ENCODE measurements at places on chromosomes 5 and 9. TPM values are rescaled to one million over a fixed set of nuclear protein-coding genes. Genes with fewer than 3 reads are reported as not detected.

GTF3C4 gene
- 11.5 TPM for total RNA-seq

- peak; percentile 68 for DNase-seq
Observed at GRCh38 chr5:113140837-113141671, 164.5 kb downstream of the DCP2 start.

GLIPR2 gene
- 9.3 TPM for total RNA-seq

GRCh38 chr9:75891771-75892215, 1.3 kb downstream of the PCSK5 start:
- DNase-seq = no peak

PSAT1 gene
- total RNA-seq = 46.7 TPM

MELK gene
- total RNA-seq = 121 TPM

DNA sequence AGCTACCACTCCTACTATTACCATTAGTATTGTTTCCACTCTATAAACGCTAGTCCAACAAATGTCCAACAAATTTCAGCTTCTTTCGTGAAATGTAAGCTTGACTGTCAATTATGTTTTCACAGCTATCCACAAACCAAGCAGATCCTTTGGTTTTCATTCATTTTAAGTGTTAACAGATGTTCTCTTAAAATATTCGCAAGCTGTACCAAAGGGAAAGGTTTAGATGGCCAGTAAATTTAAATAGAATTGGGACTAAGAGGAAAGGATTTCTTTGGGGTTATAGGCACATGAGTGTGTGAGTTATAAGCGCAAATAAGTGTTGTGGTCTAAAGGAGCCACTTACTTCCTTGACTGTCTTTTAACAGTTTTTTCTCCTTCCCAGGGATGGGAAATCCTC, 136.8 kb upstream of the ADRA1B start:
- peak; percentile 43 for DNase-seq

- no peak for DNase-seq
Observed at GRCh38 chr9:88880199-88880598, 111.1 kb upstream of the S1PR3 start.

- peak; percentile 81 for DNase-seq
Observed at GRCh38 chr5:95081500-95081960, 203.4 kb downstream of the MCTP1 start.

DNA sequence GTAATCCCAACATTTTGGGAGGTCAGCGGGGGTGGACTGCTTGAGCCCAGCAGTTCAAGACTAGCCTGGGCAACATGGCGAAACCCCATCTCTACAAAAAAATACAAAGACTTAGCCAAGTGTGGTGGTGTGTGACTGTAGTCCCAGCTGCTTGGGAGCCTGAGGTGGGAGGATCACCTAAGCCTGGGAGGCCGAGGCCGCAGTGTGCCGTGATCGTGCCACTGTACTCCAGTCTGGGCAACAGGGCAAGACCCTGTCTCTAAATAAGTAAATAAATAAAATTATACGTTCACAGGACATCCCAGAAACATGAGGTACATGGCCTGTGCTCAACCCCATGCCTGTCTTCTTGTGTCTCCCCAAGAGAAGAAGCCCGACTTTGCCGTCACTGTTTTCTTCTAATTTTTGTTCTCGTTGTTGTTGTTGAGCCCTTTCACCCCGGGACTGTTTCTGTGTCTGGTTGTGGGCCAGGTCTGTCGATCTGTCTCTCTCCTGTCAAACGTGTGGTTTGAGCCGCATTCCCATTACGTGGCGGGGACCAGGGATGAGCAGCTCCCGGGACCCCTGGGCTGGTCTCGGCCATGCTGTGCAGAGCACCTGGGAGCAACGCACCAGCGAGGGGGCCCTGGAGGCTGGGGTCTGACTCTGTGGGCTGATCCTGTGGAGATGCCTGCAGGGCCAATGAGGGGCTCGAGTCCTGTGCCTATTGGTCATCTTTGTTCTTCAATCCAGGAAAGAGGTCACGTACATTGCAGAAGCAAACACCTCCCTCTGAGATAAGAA, 32.2 kb downstream of the NACC2 start:
- no peak for DNase-seq

TMEM252 gene
- total RNA-seq = not detected

DNA sequence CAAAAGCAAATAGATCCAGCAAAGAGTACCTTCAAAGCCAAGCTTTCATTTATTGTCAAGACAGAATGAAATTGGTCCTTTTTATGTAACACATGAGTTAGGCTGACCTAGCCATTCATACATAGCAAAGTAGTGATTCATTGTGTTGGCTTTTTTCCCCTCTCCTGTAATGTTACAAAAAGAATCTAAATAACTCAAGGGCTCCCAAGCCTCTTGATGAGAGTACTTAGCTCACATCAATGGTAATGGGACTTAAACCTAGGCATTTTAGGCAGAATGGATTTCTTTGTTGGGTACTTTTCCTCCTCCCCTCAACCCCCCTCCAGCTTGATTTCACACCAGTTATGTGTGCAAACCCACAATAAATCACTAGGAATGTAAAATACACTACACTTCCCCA, 123.7 kb downstream of the EBF1 start:
- peak; percentile 82 for DNase-seq

DNA sequence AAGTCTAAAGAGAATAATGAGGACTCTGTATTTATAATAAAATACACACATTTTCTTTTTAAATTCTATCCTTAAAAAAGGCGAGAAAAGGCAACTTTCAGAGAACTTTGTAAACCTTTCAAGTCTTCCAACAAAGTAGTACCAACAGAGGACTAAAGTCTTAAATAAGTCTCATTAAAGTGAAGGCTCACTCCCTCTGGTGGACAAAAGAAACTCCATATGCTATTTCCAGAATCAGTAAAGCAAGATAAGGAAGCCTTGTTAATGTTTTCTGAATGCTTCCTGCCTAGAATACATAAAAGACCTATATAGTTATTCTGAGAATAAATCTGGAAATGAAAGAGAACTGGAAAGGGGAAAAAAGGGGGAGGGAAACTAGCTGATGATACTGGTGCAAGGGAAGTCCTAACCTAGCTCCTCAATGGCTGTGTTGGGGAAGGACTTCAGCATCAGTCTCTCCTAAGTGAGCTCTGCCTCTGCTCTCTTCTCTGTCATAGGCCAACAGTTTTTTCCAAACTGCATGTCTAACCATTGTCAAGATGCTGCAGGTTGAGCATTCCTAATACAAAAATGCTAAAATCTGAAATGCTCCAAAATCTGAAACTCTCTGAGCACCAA, 7.2 kb downstream of the HMGCS1 start:
- peak; percentile 61 for DNase-seq

DNA sequence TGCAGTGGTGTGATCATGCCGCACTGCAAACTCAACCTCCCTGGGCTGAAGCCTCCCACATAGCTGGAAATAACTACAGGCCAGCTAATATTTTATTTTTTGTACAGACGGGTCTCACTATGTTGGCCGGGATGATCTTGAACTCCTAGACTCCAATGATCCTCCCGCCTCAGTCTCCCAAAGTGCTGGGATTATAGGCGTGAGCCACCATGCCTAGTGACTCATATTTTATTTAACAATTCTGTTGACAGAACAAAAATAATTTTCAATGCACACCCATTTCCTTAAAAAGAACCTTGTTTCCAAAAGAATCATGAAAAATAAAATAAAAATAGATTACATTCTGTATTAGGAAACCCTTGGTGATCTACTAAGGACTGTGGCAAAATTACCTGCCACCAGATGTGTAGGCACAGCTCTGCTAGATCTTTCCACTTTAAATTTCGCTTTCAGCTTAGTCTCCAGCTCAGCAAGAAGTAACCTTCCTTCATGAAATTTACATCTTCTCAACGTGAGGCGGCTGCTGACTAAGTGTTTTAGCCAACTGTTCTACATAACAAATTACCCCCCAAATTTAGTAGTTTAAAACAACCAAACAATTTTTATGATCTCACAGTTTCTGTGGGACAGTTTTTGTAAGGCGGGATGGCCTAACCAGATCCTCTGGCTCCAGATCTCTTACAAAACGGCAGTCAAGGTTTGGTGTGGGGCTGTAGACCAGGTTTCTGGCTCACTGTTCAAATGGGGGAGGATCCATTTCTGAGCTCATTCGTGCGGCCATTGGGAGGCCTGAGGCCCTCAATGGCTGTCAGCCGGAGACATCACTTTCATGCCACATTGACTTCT, 32.6 kb upstream of the GOLPH3 start:
- DNase-seq = no peak

- no peak for DNase-seq
Observed at GRCh38 chr9:126262738-126263137, 63.9 kb upstream of the MVB12B start.

DNA sequence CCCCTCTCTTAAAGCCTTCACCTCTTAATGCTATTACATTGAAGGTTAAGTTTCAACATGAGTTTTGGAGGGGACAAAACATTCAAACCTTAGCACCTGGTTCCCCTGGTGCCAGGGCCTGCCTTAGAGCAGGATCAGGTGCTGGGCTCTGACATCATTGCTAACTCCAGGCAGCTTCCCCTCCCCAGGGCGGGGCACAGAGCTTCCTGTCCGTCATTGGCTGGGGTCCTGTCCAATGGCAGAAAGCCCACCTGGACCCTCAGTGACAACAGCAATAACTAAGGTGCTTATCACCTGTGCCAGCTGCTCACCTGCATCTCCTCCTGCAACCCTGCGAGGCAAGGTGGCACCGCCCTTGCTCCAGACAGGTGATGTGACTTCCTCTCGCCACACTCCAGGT, 177.4 kb downstream of the NSG2 start:
- DNase-seq = no peak

- no peak for DNase-seq
Observed at GRCh38 chr9:23322392-23322791, 503.6 kb downstream of the ELAVL2 start.

DNA sequence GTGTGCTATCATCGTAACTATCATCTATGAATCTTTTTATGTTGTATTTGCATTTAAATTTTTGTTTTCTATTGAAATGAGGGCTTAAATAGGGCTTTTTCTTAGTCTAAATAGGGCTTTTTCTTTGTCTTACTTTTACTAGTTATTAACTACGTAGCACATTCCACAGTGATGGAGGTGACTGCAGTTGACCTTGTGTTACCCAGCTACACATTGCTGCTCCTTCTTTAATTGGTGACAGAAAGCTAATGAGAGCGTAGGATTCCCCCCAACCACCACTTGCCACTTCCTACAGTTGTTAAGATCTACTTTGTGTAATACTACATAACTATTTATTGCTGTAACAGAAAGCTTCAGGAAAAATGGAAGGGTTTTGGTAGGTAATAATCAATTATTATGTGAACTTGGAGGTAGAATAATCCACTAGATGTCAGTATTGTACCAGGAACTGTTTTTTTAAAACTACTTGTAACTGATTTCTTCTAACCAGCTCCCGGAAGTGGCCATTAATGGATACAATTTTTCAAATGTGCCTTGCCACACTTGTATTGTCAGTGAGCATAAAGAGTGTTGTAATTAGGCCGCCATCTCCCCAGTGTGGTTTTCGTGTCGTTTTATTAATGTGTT, 18.0 kb downstream of the MTRR start:
- peak; percentile 49 for DNase-seq

ZCCHC9 gene
- 25.0 TPM for total RNA-seq

- DNase-seq = no peak
Observed at GRCh38 chr5:107157809-107158208, 512.9 kb downstream of the EFNA5 start.

- no peak for DNase-seq
Observed at GRCh38 chr5:36537724-36538123, 68.7 kb upstream of the SLC1A3 start.

DPYSL3 gene
- 191 TPM for total RNA-seq

DNA sequence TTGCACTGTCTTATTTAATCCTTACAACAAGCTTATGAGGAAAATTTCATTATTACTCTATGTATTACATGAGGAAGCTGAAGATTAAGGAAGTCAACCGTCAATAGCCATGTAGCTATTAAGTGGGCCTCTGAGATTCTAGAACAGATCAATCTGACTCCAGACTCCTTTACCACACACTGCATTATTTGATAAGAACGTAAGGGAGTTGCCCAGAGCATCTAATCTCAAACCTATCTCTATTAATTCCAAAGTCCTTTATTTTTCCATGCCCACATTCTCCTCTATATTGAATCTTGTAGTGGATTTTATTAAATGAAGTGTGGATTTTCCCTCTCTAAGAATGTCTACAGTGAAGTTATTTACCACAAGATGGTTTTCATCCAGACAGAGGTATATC, 118.2 kb upstream of the MTAP start:
- no peak for DNase-seq

- no peak for DNase-seq
Observed at GRCh38 chr5:32578363-32578762, 7.0 kb upstream of the SUB1 start.

DNA sequence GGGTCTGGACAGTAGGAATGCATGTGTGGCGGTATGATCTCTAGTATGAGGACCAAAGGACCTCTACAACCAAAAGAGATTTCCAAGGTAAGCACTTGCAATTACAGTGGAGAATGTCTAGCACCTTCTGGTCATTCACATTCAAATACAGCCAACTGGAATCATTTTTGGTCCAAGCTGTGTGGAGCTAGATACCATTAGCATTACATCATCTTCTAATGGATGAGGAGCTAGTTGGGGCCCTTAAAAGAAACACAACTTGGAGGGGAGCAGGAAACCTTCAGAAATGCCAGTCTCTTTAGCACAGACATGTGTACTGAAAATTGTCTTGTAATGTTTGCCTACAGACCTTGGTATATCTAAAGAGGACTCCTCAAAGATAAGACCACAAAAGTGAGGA, 244.7 kb downstream of the BNC2 start:
- DNase-seq = peak; percentile 41

DNA sequence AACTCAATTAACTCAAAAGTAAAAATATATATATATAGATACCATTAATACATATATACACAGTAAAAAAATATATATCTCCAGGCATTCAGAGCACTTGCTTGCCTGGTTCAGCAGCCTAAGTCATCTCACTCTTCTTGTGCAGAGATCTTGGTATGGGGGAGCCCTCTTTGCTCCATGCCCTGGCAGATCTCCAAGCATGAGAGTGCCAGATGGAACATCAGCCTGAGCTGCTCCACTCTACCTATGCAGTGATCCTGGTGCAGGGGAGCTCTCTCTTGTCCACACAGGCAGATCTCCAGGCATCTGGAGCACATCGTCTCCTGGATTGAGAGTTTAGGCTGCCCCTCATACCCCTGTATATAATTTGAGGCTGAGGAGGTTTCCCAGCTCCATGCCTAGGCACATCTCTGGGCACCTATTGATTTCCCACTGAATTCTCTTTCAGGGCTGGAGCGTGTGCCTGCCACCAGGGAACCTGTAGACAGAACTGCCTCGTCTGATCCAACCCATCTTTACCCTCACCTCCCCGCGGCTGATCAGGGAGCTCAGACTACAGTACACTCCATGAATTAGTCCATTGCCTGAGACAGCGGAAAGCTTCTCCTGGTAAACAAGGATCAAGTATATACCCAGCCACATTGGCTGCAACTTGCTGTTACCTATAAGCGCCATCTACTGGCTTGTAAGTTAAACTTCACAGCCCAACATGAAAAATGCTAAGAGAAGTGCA, 342.4 kb upstream of the GRIA1 start:
- DNase-seq = peak; percentile 23

Data from RPMI7951 (cell line).